Fibroblast of gingiva (primary cell): ENCODE measurements at places on chromosomes 12 and 14.

DNA sequence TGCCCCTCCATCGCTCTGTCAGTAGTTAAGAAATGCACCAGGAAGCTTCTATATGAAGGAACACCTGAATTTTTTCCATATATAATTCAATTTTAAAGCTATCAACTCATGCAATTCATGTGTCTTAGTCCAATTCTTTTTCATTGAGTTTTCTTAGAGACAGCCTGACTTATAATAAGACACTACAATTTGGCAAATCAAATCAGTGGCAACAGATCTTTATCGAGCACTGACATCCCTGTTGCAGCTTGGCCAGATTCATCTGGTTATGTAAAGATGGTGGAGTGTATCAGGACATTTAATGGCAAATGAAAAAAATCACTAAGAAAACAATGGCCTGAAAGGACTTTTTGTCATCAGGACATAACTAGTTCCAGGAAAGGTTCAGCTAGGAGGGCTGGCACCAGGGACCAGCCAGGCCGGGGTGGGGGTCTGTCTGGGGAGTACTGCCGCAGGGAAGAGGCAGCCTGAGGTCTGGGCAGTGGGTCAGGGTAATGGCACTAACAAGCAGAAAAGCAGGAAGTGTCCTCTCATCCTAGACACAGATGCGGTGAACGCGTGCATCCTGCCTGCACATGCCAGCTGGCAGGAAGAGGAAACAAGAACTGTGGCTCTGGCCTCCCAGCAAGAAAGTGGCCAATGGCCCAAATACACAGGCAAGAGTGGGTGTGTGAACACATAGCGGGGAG is 100.5 kb upstream of the LMNTD1 start:
- DNase-seq: no peak

GRCh38 chr14:102523569-102524450 is 14.2 kb upstream of the ANKRD9 start:
- no peak for DNase-seq

GRCh38 chr12:81949841-81950308 is 190.7 kb upstream of the PPFIA2 start:
- DNase-seq: no peak

- peak; percentile 80 for DNase-seq
Measured at GRCh38 chr12:112170376-112170775, 45.0 kb downstream of the TRAFD1 start.

DNA sequence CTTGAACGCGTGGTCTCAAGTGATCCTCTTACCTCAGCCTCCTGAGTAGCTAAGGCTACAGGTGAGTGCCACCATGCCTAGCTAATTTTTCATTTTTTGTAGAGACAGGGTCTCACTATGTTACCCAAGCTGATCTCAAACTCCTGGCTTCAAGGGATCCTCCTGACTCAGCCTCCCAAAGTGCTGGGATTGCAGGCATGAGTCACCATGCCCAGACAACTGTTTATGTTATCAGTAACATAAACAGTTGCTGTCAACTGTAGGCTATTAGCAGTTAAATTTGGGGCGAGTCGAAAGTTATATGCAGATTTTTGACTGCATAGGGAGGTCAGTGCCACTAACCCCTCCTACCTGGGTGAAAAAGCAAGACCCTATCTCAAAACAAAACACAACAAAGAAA is 26.2 kb upstream of the LRRK2 start:
- DNase-seq: no peak

DNA sequence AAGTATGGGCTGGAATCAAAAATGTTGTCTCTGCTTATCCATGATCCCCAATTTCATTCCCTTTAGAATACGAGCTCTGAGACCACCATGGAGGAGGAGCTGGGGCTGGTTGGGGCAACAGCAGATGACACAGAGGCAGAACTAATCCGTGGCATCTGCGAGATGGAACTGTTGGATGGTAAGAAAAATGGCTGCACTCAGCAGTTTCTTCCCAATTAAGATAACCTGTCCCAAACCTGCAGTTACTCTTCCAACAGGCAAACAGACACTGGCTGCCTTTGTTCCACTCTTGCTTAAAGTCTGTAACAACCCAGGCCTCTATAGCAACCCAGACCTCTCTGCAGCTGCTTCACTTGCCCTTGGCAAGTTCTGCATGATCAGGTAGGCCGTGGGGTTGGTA is 6.6 kb upstream of the GAPDH start:
- no peak for DNase-seq

DNA sequence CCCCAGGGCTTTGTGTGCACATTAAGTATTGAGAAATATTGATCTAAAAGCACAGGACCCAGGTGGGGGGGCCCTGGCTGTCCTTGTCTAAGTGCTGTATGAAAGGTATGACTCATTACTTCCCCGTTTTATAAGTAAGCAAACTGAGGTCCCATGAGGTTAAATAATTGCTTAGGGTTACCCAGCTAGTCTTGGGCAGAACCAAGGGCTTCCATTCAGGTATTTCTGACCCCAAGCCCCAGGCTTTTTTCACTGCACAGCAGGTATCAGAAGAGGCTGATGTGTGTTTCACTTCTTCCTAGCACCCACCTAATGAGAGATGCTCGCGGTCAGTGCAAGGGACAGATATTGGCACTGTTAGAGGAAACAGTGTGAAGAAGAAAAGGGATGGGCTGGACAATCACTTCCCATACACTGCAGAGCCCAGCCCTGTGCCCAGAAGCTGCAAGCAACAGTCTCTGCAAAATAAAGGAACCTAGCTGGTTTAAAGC is 4.7 kb upstream of the TC2N start:
- peak; percentile 67 for DNase-seq

DNA sequence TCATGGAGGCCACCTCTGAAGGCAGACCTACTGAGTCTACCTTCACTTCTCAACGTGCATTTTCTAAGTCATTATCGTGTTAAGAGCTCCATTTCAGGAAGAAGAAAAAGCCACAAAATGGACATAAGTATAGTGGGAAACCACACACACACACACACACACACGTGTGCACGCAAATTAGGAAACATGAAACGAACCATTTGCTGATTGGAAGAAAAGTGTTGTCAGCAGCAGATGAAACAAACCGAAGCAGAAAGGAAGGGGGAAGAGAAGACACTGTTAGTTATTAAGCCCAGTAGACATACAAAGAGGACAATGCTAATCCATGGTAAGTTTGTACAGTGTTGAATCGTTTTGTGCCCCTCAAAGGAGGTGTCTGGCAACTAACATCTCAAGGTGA is 9.9 kb upstream of the VPS33A start:
- no peak for DNase-seq

DNA sequence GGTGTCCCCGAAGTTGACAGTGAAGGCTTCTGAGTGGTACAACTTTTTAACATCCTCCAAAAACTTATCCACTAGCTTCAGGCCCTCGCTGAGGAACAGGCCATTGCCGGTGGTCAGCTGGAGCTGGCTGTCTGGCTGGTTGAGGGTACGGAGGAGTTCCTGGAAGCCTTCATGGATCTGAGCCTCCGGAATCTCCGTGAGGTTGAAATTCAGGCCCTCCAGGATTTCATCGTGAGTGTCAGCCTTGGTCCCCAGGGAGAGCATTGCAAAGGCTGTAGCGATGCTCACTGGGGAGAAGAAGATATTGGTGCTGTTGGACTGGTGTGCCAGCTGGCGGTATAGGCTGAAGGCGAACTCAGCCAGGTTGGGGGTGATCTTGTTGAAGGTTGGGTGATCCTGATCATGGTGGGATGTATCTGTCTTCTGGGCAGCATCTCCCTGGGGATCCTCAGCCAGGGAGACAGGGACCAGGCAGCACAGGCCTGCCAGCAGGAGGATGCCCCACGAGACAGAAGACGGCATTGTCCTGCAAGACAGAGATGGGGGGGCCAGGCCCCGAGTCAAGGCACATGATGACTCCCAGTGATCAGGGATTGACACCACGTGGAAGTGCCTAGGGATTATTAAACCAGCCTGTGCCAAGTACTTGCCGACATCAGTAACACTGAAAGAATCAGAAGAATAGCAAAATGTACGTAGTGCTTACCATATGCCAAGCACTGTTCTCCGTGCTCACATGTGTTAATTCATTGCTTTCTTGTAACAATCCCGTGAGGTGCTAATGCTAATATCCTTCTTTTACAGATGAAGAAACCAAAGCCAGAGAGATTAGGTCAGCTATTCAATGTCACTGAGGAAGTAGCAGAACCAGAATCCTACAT is 5.4 kb downstream of the SERPINA1 start:
- DNase-seq: no peak

DNA sequence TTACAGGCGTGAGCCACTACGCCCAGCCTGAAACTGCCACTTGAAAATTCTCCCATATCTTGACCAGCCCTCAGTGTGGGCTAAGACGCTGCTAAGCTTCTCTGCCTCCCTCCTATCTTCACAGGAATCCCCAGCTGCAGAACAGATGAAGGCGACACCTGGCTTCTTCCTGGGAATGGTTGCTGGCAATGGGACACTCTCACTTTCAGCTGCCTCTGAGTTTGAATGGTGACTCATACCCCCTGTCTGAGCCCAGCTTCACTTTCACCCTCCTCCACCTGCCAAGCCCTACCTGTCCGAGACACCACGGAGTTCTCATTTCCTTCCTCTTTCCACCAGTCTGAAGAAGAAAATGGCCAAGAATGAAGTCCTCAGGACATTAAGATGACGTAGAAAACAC is 18.3 kb upstream of the VASH1 start:
- DNase-seq: no peak

DNA sequence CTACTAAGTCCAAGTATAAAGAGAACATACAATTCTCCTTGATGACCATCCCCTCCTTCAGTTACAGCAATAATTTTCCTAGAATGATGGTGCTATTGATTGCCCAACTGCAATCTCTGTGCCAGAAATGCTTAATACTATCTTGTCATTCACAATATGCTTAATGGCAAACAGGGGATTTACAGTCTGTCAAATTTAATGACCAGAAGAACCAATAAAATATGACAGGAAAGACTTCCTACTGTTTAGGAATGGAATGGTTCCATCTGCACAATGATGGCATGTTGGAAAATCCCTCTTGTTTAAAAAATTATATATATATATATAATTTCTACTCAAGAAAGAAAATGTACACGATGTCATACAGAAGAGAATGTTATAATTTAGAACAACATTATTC is 623.2 kb downstream of the CCER1 start:
- DNase-seq: no peak

DNA sequence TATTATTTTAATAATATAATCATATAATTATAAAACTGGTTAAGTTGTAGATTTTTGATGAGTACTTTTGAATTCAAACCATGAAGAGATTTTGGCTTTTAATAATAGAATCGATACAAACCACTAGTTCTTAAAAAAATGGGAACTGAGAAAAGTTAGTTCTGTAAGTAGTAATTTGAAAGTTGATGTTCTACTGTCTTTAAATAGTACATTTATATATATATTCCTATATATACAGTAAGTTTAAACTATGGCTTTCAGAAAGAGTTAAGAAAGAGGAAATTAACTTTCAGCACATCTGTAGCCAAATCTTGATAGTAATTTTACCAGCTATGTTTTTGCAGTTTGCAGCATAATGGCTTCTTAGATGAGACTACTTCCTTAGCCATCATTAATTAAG is 7.8 kb downstream of the LRRK2 start:
- DNase-seq: no peak

- no peak for DNase-seq
Measured at GRCh38 chr14:68145036-68145435, 325.5 kb downstream of the RAD51B start.

- DNase-seq: no peak
Measured at GRCh38 chr14:99961826-99962518, 103.2 kb upstream of the EVL start.

- no peak for DNase-seq
Measured at GRCh38 chr14:104885031-104885972, 20.2 kb downstream of the CEP170B start.

- DNase-seq: no peak
Measured at GRCh38 chr14:101622251-101623076, 61.2 kb downstream of the DIO3 start.

DNA sequence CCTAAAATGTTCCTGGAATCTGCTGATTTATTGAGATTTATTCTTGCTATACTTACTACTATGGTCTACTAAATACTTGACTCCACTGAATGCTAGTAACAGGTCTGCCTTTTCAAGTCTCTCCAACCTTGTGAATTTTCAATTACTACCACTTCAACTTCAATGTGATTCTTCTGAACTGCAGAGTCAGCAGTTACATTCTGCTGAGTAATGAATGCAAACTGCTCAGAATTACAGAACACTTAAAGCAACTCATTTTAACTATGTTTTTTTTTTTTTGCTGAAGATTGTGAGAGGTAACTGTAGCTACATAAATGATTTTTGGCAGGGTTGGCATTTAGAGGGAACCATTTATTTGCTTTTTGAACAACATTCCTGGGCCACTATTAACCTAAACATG is 41.8 kb downstream of the ARF6 start:
- peak; percentile 16 for DNase-seq

- no peak for DNase-seq
Measured at GRCh38 chr14:79021766-79022165, 851.6 kb downstream of the NRXN3 start.

DNA sequence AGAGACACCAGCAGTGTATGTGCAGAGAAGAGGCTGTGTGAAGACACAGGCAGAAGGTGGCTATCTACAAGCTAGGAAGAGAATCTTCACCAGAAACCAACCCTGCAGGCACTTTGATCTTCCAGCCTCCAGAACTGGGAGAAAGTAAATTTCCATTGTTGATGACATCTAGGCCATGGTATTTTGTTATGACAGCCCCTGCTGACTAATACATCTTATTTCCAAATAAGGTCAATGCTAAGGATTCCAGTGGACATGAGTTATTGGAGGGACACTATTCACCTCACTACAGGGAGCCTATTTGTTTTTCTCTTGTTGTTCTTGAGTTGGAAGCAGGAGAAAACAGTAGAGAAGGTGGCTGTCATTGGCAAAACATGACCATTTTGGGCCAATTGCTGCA is 88.5 kb upstream of the RIN3 start:
- peak; percentile 22 for DNase-seq

- no peak for DNase-seq
Measured at GRCh38 chr12:82671673-82672195, 15.0 kb upstream of the TMTC2 start.

- DNase-seq: no peak
Measured at GRCh38 chr14:32399920-32400319, 70.8 kb downstream of the AKAP6 start.

GRCh38 chr12:52255926-52256583 is 18.4 kb upstream of the KRT86 start:
- no peak for DNase-seq

DNA sequence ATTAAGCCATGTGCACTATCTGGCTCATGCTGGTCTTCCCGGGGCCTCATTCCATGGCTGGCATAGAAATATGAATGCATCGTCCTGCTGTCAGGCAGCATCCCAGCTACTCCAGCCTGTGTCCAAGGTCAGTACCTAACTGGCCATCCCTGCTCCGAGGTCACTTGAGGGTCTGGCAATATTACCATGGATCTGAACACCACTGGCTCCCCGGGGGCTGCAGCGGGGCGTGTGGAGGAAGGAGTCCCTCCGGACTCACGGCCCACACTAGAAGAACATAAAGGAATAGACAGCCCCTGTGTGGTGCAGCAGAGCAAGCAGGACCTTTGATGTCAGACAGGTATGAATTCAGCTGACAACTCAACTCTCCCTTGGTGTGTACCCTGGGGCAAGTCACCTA is 19.2 kb downstream of the ESRRB start:
- no peak for DNase-seq

GRCh38 chr14:46769292-46769691 is 117.7 kb upstream of the RPL10L start:
- no peak for DNase-seq
